Activated naive CD8-positive, alpha-beta T cell treated with anti-CD3 and anti-CD28 coated beads for 36 hours (primary cell): ENCODE measurements at places on chromosomes 3 and 15.

GRCh38 chr15:43908516-43909050, 81.8 kb downstream of the WDR76 start:
- H3K27ac ChIP-seq: no peak overlapping the region
- no peak for DNase-seq
- H3K27me3 ChIP-seq: peaks cover 3% of the 10 kb centered on the region
- peaks cover 10% of the 10 kb centered on the region for H3K4me1 ChIP-seq
- H3K36me3 ChIP-seq: no peaks in the 10 kb centered on the region
- no peak overlapping the region for H3K4me3 ChIP-seq

- H3K27me3 ChIP-seq: no peaks in the 10 kb centered on the region
- H3K4me3 ChIP-seq: no peak overlapping the region
- no peak for DNase-seq
- H3K4me1 ChIP-seq: no peaks in the 10 kb centered on the region
- no peak overlapping the region for H3K27ac ChIP-seq
Observed at GRCh38 chr3:45778761-45779201, 17.6 kb downstream of the SLC6A20 start.

DNA sequence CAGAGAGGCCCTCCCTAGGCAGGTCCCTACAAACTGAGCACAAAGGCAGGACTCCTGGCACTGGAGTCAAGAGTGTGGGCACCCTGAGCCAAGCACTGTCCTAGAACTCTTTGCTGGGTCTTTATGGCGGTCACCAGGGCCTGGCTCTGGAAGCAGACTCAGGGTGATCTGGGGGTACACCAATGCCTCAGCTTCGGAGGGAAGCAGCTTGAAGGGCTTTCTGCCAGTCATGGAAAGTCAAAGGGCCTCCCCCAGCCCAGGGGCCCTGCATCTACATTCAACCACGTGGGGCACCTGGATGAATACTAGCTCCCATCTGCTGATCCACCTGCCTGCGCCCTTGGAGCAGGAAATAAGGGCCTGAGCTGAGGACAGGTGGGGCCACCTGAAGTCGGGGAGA, 7.4 kb downstream of the EPB42 start:
- H3K36me3 ChIP-seq: no peaks in the 10 kb centered on the region
- no peaks in the 10 kb centered on the region for H3K4me1 ChIP-seq
- no peak overlapping the region for H3K4me3 ChIP-seq
- DNase-seq: no peak

DNA sequence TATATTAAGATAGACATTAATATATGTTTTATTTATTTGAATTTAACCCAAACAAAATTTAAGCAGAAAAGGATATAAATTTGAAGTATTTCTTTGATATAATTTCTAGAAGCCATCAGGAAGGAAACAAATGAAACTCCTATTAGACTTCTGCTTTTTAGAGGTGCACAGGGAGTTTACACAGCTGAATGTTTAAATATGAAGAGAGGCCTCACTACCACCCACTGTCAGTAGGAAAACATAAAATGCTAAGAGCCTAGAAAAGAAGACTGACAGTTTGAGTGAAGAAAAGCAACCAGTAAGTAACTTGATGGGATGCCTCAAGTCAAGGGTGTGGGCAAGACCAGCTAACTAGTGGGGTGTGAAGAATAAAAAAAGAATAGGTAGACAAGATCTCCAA, 19.7 kb downstream of the PLSCR2 start:
- H3K4me3 ChIP-seq: no peak overlapping the region
- peaks cover 5% of the 10 kb centered on the region for H3K27me3 ChIP-seq
- H3K36me3 ChIP-seq: peaks cover 4% of the 10 kb centered on the region
- no peak overlapping the region for H3K27ac ChIP-seq

- H3K36me3 ChIP-seq: no peaks in the 10 kb centered on the region
- peaks cover 45% of the 10 kb centered on the region for H3K27me3 ChIP-seq
- no peak overlapping the region for H3K27ac ChIP-seq
- peaks cover 14% of the 10 kb centered on the region for H3K4me1 ChIP-seq
Observed at GRCh38 chr15:76149291-76149915, 89.6 kb downstream of the TMEM266 start.
